ENCODE measurements at places on chromosomes 12 and 14.

GRCh38 chr12:93094988-93095737, 166.1 kb upstream of the EEA1 start:
- DNase-seq, result no peak

- no peak for DNase-seq
Measured at GRCh38 chr14:22149058-22149457, 440.0 kb downstream of the DAD1 start.

DNA sequence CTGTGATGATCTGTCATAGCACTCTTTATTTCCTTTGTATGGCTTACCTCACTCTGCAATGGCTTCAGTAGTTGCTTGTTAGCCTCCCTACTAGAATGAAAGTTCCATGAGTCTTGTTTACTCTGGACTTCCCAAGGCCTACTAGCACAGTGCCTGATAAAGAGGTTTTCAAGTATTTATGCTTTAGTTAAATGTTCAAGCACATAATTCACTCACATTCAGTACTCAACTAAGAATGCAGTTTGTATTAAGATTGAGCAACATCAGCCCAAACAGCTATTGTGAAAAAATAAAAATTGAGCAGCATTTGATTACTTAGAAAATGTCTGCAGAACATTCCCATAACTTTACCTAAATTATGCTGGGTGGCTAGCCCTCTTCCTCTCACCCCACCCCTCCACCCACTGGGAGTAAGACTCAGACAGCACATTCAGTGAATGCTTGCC, 158.9 kb upstream of the AMIGO2 start:
- DNase-seq, result no peak

- no peak for DNase-seq
Measured at GRCh38 chr12:1806301-1807086, 13.9 kb upstream of the LRTM2 start.

- no peak for DNase-seq
Measured at GRCh38 chr12:29398495-29398894, 17.5 kb upstream of the ERGIC2 start.

DNA sequence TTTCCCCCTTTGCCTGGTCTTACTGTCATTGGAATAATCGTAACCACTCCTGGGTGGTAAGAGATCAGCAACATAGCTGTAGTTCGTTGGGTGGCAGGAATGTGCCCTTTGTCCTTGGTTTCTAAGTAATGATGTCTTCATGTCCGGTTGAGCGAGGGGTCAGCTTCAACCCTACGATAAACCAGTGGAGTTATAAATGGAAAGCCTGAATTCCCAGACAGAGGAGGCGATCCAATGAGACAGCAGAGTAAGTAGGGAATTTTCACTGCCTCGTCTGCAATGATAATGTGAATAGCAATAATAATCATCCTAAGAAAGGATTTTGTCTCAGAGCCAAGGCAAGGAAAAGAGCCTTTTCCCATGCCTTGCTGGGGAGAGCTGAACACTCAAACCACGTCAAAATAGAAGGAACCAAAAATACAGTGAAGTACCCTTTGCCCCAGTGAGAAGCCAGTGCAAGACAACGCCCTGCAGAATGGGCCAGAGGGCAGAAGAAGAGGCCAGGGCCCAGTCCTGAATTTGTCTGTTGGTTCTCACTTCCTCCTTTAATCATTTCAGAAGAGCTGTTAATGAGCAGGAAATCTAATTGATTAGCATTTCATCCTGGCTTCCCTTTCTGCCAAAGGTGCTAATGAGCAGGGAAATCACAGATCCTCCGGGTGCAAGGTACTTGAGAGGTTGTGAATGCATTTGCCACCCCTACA, 330.7 kb downstream of the CACNA1C start:
- no peak for DNase-seq

DNA sequence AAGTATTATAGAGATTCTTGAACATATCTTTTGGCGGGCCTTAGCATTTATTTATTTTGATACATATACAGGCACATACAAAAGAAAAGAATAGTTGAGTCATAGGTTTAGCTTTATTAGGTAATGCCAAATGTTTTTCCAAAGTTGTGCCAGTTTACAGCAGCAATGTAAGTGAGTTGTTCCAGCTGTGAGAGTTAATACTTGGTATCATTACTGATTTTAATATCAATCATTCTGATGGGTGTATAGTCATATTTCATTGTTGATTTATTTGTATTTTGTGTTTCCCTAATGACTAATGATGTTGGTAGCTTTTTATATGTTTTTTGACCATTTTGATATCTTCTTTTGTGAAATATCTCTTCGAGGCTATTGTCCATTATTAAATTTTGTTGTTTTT, 122.4 kb downstream of the MIPOL1 start:
- DNase-seq, result no peak

DNA sequence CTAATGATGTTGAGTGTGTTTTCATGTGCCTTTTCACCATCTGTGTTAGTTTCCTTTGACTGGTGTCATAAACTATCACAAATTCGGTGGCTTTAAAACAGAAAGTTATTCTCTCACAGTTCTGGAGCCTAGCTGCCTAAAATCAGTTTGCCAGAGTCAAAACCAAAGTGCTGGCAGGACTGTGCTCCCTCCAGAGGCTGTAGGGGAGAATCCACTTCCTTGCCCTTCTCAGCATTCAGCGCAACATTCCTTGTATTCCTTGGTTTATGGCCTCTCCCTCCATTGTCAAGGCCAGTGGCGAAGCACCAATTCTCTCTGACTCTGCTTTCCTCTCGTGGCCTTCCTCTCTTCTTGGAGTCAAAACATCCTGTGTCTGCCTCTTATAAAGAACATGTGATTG, 174.2 kb upstream of the PDE3A start:
- no peak for DNase-seq

DNA sequence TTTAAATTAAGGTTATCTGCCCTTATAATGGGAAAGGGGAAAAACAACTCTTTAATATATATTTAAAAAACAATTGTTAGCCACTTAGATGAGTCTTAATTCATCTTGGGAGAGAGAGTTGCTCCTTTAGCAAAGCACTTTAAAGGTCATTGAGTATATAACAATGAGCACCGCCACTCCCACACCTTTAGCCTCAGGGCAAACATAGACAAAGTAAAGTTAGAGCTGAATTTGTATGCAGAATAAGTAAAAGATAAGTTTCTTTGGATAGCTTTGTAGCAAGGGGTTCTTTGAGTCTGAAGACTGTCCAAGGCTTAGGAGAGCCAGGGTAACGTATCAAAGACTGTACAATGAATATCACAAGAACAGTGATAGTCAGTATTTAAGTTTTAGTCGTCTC, 728.8 kb upstream of the LMO3 start:
- no peak for DNase-seq

DNA sequence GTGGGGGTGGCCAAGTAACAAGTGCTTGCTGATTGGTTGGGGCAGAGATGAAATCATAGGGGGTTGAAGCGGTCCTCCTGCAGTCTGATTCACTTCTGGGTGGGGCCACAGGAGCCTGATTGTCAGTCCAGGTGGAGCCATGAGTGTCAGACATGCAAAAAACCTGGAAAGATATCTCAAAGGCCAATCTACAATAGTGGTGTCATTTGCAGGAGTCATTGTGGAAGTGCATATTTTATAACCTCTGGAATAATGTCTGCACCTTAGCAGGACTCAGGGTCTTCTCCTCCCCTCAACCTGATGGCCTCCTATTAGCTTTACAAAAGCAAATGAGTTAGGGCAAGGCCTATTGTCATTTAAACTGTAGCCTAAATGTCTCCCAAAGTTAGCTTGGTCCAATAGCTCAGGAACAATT, 241.4 kb downstream of the NUAK1 start:
- no peak for DNase-seq

GRCh38 chr12:109987615-109988014, 8.6 kb downstream of the GIT2 start:
- DNase-seq, result no peak

- no peak for DNase-seq
Measured at GRCh38 chr14:44352201-44352600, 154.9 kb downstream of the FSCB start.

DNA sequence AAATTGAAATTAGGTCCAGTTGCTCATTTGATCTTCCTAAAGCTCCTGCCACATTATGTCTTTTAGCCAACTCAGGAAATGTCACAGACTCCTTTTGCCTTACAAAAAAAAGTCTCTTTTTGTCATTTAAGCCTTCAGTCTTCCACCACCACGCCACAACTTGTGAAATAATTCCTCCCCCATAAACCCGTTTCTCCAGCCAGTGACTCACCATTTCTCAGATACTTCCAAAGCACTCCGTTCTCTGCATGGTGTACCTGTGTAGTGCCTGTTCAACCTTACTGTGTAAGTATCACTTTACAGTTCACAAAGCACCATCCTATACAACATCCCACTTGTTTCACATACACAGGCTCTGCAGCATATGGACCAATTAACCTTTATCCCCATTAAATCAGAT, 139.5 kb upstream of the AEBP2 start:
- DNase-seq, result peak; percentile 75

DNA sequence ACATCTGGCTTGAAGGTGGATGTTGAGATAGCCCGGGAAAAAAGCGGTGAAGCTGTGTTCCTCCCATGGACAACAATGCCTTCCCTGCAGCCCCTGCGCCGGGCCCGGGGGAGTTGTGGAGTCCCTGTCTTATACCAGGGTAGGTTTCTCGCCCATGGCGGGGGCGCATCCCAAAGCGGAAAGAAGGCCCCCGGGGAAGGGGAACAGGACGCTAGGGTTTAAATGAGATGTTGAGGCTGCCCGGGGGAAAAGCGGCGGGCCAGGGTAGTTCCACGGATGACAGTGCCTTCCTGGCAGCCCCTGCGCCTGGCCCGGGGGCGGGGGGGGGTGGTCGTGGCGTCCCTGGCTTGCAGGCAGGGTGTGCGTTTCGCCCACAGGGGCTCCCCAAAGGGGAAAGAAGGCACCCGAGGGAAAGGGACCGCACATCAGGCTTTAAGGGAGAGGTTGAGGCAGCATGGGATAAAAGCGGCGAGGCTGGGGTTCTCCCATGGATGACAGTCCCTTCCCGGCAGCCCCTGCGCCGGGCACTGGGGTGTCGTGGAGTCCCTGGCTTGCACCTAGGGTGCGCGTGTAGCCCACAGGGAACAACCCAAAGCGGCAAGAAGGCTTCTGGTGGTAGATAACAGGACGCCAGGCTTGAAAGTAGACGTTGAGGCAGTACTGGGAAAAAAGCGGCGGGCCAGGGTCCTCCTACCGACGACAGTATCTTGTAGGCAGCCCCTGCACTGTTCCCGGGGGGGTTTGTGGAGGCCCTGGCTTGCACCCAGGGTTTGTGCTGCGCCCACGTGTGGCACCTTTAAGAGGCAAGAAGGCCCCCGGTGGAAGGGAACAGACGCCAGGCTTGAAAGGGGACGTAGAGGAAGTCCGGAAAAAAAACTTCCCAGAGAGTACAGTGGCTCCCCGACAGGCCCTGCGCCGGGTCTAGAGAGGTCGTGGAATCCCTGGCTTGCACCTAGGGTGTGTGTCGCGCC, 160.8 kb upstream of the ALG10B start:
- no peak for DNase-seq

DNA sequence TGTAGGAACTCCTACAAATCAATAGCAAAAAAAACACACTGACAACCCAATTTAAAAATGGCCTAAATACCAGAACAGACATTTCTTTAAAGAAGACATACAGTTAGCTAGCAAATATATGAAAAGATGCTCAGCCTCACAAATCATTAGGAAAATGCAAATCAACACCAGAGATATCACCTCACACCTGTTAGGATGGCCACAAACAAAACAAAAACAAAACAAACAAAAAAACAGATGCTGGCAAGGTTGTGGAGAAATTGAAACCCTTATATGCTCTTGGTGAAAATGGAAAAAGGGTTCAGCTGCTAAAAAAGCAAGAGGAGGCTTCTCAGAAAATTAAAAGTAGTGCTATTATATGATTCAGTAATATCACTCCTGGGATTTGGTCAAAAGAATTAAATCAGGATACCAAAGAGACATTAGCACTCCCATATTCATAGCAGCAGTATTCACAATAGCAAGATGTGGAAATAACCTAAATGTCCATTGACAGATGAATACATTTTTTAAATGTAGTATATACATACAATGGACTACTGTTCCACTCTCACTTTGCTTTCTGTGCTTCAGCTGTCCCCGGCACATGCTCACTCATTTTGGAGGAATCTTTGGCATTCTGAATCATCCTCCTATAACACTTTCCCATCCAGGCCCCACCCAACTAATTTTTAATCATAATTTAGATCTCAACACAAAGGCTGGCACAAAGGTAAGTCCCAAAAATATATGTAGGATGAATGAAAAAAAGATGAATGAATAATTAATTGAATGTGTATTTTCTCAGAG, 99.1 kb downstream of the SYT1 start:
- peak; percentile 10 for DNase-seq

DNA sequence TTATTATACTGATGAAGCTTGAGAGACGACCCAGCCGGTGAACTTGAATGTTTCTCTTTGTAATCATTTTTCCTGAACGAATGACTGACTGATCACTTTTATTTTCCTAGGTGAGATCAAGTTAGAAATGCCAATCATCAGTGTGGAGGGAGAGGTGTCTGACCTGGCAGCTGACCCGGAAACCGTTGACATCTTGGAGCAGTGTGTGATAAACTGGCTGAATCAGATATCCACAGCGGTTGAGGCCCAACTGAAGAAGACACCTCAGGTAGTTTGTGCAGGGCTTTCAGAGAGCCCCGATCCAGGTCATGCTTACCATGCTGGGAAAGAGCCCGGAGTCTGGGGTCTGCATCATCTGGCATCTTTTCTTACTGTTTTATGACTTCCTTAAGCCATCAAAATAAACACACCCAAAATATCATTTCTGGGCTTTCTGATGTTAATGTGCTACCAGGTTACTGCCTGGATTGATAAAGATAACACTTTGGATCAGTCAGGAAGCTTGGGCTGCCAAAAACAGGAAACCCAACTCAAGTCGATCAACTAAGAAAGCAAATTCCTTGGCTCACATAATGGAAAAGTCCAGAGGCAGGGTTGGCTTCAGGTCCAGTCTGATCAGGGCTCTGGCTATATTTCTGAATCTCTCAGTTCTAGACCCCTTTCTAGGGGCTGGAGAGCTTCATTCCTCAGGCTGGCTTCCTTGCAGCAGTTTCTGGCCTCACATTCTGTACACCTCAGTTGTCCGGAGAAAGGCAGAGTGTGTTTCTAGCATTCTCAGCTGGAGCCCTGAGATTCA, 21.1 kb downstream of the DNAH10 start:
- no peak for DNase-seq

DNA sequence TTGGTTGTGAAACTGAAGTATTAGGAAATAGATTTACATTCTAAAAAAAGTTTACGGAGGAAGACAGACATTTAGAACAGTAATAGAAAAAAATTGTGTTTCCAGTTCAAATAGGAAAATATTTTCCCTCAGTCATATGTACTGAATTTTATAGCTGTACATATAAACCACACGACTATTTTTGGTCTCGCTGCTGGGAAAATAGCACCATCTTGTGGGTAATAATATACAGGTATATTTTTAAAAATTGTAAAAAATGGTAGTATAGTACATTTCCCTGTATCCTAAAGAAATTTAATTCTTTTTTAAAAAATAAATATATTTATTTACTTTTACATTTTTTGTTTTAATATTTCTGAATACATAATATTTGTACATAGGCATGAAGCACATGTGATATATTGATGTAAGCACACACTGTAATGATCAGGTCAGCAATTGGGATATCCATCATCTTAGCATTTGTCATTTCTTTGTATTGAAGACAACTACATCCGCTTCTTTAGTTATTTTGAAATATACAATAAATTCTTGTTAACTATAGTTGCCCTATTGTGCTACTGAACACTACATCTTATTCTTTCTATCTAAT, 168.6 kb downstream of the ALX1 start:
- DNase-seq, result no peak

Data from PC-9 (cell line).